CD4-positive, alpha-beta T cell (primary cell): ENCODE measurements at places on chromosomes 3 and 15.

GRCh38 chr3:106797461-106797860 is 579.8 kb upstream of the CCDC54 start:
- DNase-seq = no peak

GRCh38 chr3:28218071-28218916 is 23.1 kb upstream of the CMC1 start:
- no peak for DNase-seq

DNA sequence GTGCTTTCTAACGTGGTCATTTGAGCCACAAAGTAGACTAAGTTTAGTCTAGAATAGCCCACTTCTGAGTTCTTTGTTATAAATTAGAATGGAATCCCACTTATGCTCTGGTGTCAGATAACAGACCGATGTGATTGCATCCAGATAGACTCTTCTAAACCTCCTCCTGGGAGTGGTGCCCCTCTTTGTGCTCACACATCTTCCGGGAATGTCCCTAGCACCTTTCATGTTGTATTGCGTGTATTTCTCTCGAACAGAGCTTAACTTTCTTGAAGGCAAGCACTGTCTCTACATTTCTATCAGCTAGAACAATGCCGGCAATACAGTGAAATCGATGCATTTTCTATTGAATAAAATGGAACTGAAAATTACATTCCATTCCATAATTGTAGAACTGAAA is 23.0 kb downstream of the CP start:
- DNase-seq = no peak

GRCh38 chr3:144028798-144029411 is 57.3 kb downstream of the DIPK2A start:
- DNase-seq = peak; percentile 19

DNA sequence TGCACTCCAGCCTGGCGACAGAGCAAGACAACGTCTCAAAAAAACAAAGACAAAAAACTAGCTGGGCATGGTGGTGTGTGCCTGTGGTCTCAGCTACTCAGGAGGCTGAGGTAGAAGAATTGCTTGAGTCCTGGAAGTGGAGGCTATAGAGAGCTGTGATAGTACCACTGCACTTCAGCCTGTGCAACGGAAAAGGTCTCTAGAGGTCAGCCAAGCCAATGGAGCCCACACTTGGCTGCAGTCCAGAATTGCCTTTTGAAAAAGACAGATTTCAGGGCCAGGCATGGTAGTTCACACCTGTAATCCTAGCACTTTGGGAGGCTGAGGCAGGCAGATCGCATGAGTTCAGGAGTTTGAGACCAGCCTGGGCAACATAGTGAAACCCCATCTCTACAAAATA is 8.4 kb upstream of the RBPMS2 start:
- no peak for DNase-seq

DNA sequence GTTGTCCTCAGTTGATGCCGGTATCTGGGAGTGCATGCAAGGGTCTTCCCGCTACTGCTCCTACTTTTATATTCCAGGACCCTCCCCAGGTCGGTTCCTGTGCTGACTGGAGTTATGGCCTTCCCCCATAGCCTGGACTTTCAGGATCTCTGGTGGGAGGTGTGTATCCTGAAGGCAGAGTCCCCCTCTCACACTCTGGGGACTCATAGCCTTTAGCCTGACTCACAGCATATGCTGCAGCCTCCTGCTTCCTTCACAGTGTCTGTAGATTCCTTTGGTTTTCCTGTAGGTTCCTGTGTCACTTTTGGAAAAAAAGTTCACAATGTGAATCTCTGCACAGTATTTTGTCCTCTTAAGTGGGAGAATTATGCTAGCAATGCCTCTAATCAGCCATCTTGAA is 180.6 kb upstream of the RBMS3 start:
- DNase-seq = no peak

DNA sequence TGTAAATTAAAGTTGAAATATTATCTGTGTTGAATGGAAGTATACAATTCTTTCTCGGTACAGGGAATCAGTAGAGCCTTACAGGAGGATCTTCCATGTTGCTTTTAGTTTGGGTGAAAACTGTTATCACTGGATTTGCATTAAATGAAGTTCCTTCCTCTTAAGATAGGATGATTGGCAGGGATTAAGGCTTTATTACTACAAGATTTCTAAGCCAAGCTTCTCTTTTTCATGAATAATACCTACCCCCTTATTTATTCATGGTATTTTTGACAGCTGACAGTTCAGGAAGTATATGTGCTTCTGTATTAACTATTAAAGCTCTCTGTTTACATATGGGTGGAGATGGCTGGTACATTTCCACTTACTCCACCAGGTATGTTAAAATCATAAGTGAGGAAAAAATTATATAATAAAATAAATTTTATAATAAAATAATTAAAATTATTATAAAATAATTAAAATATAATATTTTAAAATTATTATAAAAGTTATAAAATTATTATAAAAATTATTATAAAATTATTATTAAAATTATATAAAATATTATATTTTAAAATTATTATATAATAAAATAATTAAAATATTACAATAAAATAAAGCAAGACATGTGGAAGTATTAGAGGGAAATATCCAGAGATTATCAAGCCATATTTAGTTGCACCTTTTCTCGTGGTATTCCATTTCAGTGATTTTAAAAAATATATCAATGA is 332.9 kb downstream of the ROBO2 start:
- no peak for DNase-seq

GRCh38 chr3:128846486-128846891 is 32.9 kb upstream of the ACAD9 start:
- DNase-seq = no peak
